ENCODE measurements at places on chromosomes 4 and X.

DNA sequence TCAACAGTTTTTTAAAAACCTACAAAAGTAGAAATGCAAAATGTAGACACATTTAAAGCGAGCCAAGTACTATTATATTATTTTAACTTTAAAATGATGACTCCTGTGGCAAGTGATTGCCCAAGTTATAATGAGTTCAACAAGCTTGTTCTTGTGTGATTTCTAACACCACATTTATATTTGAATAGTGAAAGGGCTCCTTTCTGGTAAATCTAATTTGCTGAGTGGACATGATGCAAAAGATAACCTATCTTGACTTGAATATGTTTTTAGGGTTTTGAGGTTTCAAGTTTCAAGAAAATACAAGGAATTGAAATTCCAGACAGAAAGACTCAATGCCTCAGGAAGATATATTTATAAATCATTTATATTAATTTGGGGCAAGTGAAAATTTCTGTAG, 1.1 kb upstream of the EPGN start:
- DNase-seq: no peak

GRCh38 chrX:43973249-43974099, at the start of gene NDP:
Gene NDP (minus strand): TSS chrX:43973390. CDS start chrX:43958645, 14,745 bp downstream.
- peak; percentile 16 for DNase-seq

GRCh38 chr4:24809815-24810405, 14.5 kb downstream of the SOD3 start:
- peak; percentile 30 for DNase-seq

- DNase-seq: no peak
These were observed 31.3 kb upstream of the ASMTL start for GRCh38 chrX:1483843-1484637.

DNA sequence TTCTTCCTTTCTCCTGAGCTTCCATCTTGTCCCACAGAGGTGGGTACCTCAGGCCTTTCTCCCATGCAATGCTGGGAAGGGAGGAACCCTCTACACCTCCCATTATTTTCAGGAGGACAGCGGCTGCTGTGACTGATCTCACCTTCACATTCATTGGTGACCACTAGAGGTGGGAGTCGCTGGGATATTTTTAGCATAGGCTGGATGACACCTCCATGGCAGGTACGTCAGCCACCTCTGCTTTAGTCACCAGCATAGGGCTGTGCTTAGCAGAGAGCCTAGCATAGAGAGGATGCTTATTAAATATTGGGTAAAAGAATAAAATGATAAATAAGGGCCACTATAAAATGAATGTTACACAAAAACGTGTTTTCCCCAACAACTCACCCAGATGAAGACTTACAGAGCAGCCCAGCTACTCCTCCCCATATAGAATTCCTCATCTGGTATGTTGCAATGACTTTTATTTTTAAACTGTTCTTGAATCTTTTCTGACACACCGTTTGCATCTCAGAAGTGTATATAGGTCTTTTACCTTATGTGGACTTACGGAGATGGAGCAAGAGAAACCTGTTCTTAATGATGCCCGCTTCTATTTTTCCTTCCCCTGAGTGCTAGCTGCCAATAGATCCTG, 60.9 kb upstream of the SORBS2 start:
- DNase-seq: peak; percentile 31
